NCI-H2081 (cell line): ENCODE measurements at places on chromosomes 2 and 18.

GRCh38 chr2:223047260-223047761, 4.7 kb upstream of the KCNE4 start:
- no peak for DNase-seq

- no peak for DNase-seq
These were observed 479.3 kb downstream of the IRS1 start for GRCh38 chr2:226320076-226320948.

- no peak for DNase-seq
These were observed 26.4 kb upstream of the GULP1 start for GRCh38 chr2:188265315-188265714.

DNA sequence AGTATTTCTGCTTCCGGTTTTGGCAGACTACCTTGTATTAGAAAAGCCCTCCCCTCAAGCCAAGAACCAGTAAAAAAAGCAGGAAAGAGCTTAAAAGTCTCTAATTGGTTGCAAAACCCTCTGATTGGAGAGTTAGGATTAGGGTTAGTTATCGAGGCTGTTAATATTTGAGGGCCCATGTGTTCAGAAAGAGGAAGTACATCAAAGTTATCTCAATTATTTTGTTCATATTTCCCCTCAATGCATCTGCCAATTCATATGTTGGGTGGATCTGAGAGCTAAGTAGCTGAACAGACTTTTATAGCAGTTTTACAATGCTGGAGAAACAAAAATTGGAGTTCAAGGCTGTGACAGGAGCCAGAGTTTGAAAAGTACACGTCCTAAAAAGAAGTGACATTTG, 43.1 kb upstream of the KLHL14 start:
- DNase-seq: no peak

DNA sequence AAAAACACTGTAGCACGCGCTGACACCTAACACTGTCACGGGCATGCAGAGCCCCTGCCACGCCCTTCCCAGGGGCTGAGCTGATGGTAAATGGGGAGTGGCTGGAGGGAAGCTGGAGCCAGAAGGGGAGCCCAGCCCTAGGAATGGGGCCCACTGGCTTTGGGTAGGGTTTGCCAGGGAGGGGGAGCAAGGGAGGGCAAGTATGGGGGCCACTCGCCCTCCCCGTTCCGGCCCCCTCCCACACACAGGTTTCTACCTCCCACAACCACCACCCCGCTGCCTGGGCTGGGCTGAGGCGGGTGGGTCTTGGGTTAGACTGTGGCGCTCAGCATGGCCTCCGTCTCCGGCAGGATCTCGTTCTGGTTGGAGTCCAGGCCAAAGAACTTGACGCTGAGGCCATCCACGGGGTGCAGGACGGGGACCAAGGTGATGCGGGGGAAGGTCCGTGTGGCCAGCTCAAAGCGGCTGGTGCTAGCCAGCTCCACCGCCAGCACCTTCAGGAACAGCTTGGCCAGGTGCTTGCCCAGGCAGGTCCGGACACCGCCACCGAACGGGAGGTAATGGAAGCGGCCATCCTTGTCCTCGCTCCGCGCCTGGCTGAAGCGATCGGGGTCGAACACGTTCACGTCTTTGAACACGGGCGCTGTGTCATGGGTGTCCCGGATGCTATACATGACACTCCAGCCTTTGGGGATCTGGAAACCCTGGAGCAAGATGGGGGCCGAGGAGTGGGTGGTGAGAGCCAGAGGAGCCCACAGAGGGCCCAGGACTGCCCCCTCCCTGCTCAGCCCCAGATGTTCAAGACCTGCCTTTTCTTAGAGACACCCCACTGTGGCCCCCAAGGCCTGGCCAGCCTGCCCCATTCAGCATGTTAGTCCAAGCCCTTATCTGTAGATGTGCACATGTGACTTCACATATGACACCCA, 15.5 kb downstream of the CYP26B1 start:
- no peak for DNase-seq

GRCh38 chr2:156719036-156719435, 282.9 kb downstream of the GPD2 start:
- no peak for DNase-seq

DNA sequence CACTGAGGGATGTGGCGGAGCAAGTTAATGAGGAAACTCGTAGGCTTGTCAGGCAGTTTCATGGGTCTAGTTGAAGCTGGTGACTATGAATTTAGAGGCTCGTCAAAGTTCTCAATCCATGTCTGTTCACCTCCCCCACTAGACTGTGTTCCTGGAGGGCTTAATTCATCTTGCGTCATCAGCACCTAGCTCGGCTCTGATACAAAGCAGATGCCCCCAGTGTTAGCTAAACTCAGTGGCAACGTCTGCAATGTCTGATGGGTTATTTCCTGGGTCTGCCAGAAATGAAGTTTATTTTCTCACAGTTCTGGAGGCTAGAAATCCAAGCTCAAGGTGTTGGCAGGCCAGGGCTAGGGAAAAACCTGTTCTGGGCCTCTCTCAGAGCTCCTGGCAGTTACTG, 140.6 kb downstream of the PID1 start:
- no peak for DNase-seq

GRCh38 chr2:83742117-83742782, 716.8 kb downstream of the SUCLG1 start:
- no peak for DNase-seq

DNA sequence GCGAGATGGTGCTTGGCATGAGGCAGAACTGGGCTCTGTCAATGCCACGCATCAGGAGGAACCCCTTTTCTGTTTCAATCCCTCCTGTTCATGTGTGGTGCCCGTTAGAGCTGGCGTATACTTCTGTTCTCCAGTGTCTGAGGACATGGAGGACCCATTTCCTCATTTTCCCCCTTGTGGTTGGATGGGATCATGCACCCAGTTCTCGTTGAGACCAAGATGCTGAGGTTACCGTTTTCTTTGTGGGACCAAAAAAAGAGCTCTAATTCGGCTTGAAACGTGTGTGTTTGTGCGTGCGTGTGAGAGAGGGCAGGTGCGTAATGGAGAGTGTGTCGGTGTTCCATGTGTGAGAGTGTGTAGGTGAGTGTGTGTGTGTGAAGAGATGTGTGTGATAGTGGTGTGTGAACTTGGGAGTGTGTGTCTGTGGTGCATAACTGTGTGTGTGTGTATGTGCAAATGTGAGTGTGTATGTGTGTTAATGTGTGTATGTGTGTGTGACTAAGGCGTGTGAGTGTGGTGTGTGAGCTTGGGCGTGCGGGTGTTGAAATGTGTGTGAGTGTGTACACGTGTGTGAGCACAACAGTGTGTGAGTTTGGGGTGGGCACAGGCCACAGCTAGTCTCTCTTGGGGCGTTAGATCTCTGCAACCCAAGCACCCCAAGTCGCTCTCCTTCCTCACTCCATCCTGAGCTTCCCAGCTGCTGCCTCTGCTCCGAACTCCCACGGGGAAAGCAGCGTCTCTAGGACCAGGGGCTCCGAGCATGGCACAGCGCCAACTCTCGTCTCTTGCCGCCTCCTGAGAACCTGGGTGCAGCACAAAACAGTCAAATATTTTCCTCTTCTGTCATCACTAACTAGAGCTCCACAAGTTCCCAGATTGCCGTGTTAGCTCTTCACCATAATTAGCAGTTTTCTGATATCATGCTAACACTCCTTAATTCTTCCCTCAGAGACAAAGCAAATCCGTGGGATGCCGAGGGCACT, 75.8 kb downstream of the LONRF2 start:
- DNase-seq: peak; percentile 10

- no peak for DNase-seq
These were observed 50.8 kb downstream of the SPRED2 start for GRCh38 chr2:65381607-65382051.

DNA sequence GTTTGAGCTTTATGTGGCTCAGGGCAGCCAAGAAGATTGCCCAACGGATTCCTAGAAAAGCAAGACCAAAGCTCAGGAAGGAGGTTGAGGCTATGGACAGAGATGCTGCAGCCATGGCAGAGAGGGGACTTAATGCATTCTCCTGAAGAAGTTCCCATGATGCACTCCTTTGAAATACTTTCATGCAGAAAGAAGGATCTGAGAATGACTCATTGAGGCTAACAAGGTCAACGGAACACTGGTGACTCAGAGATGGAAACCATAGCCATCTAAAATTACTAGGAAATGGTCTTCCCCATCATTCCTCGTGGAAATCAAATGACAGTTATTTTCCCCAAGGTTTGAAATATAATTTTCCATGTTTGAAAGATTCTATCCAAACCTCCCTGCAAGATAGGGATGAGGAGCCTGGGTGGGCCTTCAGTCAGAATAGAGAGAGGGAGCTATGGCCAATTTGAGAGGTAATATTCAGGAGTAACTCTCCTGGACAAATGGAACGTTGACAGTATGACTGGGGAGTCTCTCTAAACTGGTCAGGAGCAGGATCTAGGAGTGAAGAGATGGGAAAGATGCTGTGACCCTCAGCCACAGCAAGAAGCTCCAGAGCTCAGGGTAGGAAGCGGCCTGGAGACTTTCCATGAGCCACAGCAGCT, 63.0 kb downstream of the REEP1 start:
- no peak for DNase-seq

- DNase-seq: no peak
These were observed 10.9 kb downstream of the TMBIM1 start for GRCh38 chr2:218281449-218281848.

- no peak for DNase-seq
These were observed 129.5 kb downstream of the MSTN start for GRCh38 chr2:189933041-189933440.

DNA sequence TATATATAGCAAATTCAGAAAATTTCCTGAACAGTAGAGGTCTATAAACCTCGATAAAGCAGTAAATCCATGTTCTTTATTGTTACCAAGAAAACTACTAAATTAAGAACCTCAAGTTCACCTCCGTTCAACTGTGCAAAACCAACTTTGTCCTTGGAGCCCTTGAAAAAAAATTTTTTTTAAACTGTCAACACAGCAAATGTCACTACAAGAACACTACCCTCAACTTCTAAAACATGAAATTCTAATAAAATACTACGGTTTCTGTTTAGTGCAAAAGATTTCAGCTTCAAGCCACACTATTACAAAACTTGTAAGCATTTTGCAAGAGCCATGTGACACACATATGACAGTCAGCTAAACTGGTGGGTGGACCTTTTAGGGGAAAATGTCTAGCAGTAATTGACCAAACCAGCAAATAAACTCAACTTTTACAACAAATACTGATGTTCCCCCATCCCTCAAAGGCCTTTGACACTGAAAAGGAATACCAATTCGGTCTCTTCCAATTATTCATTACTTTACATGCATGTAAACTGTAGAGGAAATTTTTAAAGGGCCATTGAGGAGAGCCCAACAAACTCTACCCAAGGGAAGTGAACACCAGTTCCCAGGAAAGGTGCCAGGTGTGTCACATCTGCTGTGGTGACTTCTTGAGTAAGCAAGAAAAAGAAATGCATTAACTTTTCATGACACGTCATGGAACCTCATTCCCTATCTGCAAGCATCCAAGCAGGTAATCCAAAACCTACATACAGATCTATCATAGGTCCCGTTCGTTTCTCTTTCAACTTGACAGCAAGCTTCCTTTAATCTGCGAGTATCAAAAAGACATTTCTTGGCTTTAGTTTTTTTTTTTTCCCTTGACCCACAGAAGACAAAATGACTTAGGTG, 1.4 kb downstream of the RAB1A start:
- DNase-seq: peak; percentile 11

- no peak for DNase-seq
These were observed 326.5 kb upstream of the CDH20 start for GRCh38 chr18:61006687-61007224.

DNA sequence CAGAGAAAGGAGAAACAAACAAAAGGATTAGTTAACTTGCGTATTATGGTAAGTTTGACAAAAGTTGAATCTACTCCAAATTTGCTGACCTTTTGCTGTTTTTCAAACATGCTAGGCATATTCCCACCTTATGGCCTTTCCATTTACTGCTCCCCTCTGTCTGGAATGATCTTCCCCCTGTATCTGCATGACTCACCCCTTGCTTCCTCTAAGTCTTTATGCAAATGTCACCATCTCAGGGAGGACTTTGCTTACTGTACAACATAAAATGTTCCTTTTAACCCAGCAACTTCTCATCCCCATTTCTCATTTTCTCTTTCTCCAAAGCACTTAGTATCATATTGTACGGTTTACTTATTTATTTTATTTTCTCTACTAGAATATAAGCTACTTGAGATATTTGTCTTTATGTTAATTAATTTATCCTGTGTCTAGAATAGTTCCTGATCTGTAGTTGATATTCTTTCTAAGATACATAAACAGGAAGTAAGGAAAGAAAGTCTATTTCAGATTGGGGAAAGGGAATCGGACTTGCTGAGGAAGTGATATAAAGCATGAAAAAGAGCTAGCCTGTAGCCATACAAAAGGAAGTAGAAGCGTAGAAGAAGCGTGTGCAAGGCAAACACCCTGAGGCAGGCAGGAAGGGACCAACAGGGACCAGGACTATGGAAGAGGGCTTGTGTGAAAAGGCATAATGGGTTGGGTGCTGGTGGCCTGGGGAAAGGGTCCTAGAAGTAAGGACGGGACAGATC, 144.9 kb upstream of the ERBB4 start:
- DNase-seq: no peak

DNA sequence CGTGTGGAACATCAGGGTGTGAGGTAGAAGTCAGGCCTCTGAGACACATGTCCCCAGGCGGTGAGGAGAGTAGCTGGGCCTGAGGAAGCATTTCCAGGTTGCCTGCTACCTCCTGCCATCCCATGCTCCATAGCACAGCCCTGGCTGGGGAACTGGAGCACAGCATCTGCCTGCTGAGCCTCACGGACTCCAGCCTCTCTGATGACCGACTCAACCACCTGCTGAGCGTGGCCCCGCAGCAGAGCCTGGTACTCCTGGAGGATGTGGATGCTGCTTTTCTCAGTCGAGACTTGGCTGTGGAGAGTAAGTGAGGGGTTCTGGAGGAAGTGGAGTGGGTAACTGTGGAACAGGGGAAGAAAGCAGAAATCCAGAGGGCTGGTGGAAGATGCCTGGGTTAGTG, 2.9 kb downstream of the BCS1L start:
- DNase-seq: no peak

DNA sequence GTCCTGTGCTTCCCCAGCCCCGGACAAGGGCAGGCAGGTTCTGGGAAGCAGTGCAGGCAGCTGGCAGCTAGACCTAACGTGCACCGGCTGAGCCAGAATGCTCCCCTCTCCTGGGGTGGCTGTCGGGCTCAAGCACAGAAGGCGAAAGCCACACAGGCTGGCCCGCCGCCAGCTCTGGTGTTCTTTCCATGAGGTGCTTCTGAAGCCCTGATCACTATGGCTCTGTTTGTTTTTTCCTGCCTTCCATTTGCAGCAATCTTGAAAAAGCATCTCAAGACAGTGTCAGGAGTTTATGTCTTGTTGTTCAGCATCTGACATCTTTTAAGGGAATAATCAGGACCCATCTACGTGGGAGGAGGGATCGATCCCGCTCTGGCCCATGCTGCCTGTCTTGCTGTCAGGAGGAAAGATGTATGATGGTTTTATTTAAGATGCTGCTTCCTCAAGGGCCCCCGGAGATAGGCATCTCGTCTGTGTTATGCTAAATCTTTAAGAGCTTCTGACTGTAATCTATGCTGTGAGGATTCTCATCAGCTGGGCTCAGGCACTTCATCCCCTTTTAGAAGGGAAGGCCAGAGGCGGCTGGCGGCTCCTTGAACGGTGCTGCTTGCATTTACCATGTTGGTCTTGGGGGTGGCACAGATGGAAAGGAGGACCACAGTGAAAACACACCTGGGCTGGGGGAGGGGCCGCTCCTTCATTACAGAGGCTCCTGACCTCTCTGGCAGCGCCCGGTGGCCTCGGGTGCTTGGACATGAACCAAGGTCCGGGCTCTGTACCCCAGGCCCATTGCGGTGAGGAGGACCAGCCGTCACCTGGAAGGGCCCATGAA, 118.5 kb upstream of the HDAC4 start:
- DNase-seq: no peak

GRCh38 chr2:105607920-105608504, 136.7 kb upstream of the NCK2 start:
- no peak for DNase-seq
